ENCODE measurements at places on chromosomes 3 and 15.

DNA sequence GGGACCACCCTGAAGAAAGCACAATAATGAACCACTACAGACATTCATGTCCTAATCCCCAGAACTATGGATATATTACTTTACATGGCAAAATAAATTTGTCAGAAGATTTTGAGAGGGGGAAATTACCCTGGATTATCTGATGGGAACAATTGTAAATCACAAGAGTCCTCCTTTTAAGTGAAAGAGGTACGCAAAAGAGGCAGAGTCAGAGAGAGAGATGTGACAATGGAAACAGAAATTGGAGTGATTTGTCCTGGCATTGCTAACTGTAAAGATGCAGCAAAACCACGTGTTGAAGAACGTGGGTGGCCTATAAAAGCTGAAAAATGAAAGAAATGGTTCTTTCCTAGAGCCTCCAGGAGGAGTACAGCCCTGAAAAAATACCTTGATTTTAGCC lies 1121.4 kb upstream of the ALCAM start:
- DNase-seq = no peak

DNA sequence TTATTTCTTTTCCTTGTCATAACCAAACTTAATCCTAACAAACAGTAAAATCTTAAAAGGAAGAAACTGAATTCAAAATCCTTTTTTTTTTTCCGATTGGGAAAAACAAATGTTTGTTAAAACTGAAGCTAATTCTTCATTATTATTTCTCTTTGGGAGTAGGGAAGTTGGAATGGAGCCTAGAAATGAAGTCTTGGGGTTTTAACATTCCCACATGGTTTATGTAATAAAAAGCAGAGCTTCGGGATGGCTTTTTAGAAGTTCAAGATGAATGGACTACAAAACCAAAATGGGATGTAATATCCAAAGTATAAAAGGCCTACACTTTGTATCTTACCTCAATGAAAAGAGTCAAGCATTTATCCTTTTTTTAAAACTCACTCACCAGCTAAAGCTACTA lies 189.0 kb upstream of the TMC3 start:
- DNase-seq = no peak

DNA sequence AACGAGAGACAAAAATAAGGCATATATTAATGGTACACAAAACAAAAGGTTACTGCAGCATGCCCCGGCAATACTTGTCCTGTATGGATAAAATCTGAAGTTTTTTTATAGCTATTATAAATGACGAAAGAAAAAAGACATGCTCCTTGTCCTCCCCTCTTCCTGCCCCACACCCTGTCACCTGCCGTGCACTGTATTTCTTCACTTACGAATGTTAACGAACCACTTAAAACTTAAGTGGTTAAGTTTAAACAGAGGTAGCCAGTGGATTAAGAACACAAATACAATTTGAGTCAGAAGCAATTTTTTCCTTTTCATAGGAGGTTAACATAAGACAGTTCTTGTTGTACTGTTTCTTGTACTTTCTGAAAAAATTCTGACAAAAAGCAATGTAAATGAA lies 799.1 kb upstream of the NECTIN3 start:
- DNase-seq = no peak

DNA sequence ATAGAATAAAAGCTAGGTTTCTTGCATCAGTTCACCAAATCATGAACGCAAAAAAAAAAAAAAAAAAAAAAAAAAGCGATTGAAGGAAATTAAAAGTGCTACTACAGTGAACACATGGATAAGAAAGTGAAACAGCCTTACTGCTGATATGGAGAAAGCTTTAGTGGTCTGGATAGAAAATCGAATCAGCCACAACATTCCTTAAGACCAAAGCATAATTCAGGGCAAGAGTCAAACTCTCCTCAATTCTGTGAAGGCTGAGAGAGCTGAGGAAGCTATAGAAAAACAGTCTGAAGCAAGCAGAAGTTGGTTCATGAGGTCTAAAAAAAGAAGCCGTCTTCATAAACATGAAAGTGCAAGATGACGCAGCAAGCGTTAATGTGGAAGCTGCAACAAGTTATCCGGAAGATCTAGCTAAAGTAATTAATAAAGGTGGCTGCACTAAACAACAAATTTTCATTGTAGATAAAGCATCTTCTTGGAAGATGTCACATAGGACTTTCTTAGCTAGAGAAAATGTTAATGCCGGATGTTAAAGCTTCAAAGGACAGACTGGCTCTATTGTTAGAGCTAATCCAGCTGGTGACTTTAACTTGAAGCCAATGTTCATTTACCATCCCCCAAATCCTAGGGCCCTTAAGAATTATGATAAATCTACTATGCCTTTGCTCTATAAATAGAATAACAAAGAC lies 19.2 kb downstream of the P3H2 start:
- DNase-seq = no peak

GRCh38 chr15:91469632-91470567 lies 369.8 kb downstream of the SV2B start:
- peak; percentile 33 for DNase-seq

GRCh38 chr15:86002444-86002843 lies 77.2 kb upstream of the AGBL1 start:
- no peak for DNase-seq

- DNase-seq = no peak
Measured at GRCh38 chr3:4887177-4887576, 92.1 kb upstream of the BHLHE40 start.

DNA sequence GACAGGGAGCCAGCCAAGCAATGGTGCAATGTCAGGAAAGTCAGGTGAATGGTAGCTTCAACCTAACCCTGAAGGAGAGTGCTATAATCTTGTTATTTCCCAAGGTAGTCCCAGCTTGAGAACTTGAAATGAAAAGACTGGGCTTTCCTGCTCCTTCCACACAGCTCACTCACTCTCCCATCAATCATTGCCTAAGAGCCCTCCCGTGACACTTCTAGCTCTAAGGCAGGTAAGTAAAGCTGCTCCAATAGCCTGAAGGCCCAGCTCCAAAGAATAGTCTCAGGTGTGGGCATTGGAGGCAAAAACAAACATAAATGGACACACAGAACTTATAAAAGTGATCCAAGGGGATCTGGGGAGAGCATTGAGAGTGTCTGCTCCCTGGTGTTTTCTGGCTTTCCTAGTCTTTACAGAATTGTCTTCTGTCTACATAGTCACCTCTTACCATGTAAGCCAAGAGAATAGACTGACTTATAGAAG lies 63.1 kb upstream of the TBC1D5 start:
- no peak for DNase-seq

DNA sequence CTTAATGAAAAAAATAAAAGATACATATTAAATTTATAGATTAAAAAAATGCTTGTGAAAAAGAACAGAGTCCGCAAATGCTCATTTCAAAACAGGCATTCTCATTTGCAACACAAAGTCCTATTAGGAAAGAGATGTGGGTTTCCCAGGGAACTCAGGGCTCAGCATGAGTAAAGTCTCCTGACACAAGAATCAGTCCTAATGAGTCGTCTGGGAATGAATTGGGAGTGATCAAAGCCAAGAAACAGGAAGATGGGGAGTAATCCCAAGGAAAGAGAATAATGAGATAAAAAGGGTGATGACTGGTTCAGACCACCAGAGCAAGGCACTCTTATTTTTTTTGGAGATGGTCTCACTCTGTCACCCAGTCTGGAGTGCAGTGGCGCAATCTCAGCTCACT lies 443.7 kb downstream of the NR2F2 start:
- no peak for DNase-seq

GRCh38 chr15:56165234-56165633 lies 78.4 kb downstream of the RFX7 start:
- no peak for DNase-seq

- DNase-seq = no peak
Measured at GRCh38 chr15:77085297-77085696, 14.4 kb upstream of the TSPAN3 start.

- DNase-seq = no peak
Measured at GRCh38 chr15:45319472-45320214, 58.7 kb downstream of the GATM start.

GRCh38 chr15:58554758-58555157 lies 123.0 kb downstream of the LIPC start:
- no peak for DNase-seq

DNA sequence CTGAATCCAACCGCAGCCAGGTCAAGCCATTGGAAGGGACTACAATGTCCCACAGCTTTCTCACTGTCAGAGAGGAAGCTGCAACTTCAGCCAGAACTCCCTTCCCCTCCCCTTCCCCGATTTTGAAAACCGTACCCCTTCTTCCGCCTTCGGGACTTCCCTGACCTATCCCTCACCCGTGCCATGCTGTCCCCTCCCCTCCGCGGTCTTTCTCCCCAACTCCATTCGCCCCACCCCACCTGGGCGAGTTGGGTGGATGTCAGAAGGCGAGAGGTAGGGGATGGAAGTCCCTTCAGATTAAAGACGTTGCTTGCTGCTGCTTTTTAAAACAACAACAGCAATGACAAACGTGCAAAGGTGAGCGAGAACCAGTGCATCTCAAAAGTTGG lies 723 bp downstream of the CPNE4 start:
- no peak for DNase-seq

DNA sequence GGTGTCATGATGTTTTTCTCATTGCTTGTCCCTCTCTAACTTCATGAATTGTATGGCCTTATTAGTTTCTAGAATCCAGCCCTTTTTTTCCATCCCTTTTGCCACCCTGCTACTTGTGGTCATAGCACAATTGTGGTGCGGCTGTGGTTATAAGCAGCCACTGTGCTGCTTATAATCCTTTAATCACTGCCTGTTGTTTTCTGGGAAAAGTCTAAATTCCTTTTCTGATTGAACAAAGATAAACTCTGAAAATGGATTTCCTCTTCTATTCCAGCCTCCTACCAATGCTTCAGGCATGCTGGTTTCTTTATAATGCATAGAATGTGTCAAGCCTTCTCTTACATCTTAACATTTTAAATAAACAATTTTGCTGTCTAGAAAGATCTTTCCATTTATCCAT lies 319.5 kb downstream of the C3orf38 start:
- no peak for DNase-seq

- DNase-seq = no peak
Measured at GRCh38 chr15:51780636-51781035, 29.2 kb downstream of the TMOD2 start.

- DNase-seq = no peak
Measured at GRCh38 chr3:105691633-105692032, 177.2 kb downstream of the CBLB start.

DNA sequence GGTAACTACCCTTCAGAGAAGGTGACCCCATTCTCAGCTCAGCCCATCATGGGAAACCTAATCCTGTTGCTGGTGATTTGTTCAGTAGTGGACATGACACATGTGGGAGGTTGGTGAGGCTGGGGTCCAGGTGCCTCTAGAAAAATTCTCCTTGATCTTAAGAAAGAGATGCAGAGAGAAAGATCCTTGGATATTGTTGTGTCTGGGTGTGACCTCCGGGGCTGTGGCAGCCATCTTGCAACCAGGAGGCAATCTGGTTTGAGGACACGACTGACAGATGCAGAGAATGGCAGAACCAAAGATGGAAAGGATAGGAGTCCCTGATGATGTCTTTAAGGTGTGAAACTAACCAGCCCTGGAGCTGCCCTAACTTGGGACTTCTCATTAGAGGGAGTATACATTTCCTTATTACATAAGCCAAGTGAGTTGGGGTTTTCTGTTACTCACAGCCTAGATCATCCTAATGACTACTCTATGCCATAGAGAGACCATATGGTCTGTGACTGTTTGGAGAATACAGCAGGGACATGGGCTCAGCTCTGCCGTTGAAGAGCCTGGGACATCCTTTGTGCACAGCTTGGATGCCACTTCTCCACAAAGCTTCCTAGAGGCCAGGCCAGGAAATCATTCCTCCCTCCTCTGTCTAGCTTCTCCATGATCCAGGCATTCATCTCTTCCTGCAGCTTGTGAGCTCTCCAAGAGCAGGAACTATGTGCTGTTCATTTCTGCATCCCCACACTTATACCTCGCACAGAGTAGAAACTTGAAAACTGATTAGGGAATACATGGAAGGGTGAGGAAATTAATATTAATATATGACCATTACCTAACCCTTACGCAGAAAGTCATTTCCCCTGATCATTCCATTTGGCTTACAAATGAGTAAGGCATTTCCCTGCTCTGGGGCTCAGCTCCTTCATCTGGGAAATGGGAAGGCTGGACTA lies 45.9 kb downstream of the HRH1 start:
- no peak for DNase-seq

GRCh38 chr3:4674216-4674615 lies 181.1 kb downstream of the ITPR1 start:
- no peak for DNase-seq

DNA sequence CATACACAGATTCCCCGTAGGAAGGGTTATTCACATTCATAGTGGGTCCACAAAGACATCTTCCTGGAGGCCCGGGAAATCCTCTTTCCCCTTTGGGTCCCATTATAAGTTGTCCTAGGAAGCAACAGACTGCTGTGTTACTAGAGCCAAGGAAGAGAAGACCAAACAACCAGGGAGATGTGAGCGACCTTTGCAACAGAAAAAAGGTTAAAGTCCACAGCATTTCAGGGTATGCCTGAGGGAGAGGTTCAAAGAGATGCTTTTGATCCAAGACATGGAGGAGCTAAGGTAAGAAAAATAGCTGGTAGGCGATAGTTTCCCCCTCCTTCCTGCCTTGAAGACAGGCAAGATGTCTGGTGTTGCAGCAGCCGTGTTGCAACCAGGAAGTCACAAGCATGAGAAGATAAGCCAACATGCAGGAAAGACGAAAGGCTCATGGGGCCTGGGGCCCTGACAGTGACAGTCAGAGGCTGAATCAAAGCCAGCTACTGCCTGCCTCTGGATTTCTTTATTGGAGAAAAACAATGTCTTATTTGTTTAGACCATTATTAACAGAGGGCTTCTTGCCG lies 30.9 kb downstream of the EAF1 start:
- DNase-seq = no peak

DNA sequence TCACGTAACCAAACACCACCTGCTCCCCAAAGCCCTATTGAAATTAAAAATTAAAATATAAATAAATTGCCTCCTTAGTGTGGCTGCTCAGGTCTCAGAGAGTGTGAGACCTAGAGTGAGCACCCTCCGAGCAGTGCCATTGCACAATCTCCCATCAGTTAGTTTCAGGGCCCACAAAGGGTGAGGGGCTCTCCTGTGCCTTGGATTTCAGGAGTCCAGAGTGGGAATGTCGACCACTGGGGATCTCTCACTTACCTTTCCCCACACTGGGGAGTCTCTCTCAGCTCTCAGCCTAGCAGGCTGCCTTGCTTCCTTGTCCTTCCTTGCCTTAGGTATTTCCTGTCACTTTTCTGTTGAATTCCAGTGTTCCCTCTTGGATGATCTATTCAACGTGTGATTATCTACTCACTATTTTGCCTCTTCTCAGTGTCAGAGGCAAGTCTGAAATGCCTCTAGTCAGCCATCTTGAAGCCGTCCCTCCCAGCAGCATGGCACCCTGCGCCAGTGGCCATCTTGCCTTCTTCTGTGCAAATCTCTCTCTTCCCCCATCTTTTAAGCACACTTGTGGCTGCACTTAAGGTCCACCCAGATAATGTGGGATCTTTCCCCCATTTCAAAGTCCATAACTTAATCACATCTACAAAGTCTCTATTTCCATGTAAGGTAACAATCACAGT lies 119.3 kb downstream of the LRRK1 start:
- DNase-seq = no peak

All from stimulated activated CD4-positive, alpha-beta T cell treated with anti-CD3 and anti-CD28 coated beads, TNF-alpha, amount 100 ng/mL, for 24 hours (primary cell).